ENCODE measurements at places on chromosomes 5 and 9.

DNA sequence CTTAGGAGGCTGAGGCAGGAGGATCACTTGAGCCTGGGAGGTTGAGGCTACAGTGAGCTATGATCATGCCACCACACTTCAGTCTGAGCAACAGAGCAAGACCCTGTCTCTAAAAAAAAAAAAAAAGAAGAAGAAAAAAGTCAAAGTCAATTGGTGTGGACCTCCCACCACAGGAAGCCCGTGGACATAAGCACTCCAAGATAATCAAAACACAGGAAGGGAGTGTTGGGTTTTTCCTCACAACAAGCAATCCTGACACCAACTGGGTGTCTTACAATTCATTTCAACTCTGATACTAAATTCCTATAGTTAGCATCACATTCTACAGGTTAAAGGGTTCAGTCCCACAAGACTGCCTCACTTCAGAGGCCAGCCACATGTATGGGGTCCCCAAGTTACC is 70.7 kb downstream of the PDE6A start:
- DNase-seq = no peak

DNA sequence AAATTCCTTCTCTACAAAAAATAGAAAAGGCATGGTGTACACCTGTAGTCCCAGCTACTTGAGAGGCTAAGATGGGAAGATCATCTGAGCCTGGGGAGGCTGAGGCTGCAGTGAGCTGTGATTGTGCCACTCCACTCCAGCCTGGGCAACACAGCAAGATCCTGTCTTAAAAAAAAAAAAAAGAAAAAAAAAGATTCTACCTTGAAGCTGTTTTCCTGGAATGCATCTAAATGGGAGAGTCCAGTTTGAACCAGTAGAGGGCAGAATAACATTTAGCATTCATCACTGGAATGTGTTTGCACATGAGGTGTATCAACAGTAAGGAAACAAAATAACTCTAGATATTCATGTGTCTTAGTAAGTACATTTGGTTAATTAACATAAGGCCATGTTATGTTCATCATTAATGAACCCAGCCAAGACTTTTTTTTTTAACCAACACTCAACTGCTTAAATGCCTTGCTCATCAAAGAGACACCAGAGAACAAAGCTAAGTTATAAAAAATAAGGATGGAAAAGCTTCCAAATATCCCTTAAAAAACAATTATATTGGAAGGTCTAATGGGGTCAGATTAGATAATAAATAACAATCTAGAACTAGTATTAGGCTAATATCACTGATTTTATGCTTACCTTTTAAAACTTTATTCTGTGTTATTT is 16.1 kb downstream of the IFNE start:
- no peak for DNase-seq

DNA sequence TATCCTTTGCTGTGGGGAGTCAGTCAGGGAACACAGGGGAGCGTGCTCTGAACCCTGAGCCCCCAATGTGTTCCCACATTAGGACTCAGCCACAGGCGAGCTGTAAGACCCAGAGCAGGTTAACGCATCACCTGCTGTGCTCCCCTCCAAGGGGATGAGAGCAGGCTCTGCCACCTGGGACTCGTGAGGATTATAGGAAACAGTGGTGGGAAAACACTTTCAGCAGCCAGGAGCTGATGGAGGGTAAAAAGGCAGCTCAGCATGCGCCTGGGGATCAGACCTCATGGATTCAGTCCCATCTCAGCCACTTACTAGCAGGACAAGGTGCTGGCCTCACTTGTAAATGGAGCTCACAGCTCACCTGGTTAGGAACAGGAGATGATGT is 9.2 kb downstream of the JADE2 start:
- DNase-seq = no peak

- no peak for DNase-seq
Measured at GRCh38 chr9:38251036-38251860, 141.3 kb upstream of the ALDH1B1 start.

DNA sequence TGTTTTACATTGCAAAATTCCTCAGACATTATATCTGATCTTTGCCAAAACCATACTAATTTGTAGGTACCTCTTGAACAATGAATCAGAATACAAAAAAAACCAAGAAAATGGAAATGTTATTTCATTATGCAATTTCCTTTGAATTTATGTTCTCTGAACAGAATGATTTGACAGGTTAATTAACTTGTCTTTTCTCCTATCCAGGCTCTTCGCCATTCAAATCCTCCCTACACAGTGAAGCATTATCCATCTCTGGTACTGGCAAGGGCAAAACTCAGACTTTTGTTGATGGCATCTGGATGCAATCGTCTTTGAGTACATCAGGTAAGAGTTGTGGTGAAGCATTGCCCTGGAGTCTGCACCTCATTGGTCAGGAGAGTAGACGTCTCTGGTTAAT is 655.7 kb upstream of the ITGA1 start:
- no peak for DNase-seq

DNA sequence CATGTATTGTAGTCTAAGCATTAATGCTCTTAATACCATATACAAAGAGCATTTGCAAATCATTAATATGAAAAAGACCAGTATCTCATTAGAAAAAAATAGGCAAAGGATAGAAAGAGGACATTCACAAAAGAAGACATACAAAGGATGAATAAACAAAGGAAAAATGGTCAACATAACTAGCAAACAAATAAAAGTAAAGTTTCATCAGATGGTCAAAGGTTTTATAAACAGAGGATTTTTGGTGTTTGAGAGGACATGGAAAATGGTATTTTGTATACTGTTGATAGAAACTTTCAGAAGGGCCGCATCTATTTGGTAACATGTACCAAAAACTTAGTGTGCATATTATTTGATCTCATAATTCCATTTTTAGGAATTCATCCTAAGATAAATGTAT is 414.8 kb downstream of the PIK3R1 start:
- no peak for DNase-seq

DNA sequence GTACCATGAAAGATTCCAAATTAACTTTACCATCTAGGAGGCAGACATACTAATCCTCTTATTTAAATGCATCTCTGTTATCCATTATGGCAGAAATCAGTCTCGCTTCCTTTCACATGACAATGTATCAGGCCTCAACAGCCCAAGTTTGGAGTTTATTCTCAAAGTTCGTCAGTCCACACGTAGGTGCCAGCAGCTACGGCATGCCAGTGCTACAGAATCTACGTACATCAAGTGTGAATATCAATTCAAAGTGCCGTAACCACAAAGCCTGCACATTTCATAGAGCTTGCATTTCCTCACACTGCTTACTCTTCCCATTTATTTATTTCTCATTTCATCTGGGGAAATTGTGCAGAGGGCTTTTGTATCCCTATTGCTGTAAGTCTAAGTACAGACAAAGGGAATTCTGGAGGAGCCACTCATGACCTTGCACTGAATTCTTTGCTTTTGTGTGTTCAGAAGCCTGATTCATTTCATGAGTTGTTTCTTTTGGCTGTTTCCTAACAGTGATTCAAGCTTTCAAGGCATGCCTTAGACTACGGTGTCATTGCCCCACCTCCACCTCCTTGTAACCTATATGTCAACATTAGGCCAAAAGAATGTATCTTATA is 10.0 kb downstream of the ENC1 start:
- no peak for DNase-seq

DNA sequence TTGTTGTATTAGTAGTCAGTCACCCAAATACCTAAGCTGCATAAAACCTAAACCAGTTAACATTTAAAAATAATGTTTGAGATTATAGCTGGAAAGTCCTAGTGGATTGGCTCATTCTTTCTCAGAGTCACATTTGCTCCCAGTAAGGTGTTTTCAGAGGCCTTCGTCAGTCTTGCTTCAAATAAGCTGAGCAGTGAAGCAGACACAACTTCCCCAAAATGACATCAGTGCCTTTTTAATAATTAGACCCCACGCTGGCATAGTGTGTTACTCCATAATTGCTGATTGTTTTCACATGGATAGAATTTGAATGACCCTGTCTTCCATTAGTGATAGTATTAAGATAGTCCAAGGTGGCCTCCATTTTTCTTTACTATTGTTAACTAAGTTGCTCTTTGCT is 245.8 kb downstream of the PJA2 start:
- no peak for DNase-seq
